ENCODE measurements at places on chromosomes 16 and 17.

- DNase-seq, result no peak
Measured at GRCh38 chr17:80961541-80962330, 29.9 kb upstream of the CHMP6 start.

DNA sequence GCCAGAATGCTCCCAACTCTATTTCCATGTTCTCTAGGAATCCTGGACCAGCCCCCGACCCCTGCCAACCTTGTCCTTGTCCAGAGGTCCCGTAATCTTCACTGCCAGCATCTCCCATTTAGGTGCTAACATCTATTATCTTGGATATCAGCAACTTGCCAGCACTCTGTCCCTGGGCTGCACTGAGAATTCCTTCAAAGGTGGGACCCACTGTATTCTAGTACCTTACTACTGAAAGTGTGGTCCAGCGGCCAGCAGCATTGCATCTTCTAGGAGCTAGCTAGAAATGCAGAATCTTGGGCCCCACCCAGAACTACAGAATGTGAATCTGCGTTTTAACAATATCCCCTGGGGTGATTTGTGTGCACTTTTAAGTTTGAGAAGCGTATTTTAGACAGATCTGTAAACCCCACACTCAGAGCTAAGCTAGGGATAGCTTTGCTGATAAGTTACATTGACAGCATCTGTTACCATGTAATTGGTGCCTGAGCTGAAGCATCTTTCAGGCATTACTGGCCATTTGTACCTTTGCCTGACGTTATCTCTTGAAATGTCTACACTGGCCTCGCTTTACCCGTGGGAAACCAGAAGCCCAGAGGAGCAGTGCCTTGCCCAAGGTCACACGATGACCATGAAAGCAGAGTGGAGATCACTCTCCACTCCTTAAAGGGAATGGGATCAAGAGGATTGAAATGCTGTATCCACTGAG, 8.3 kb downstream of the ABAT start:
- no peak for DNase-seq

DNA sequence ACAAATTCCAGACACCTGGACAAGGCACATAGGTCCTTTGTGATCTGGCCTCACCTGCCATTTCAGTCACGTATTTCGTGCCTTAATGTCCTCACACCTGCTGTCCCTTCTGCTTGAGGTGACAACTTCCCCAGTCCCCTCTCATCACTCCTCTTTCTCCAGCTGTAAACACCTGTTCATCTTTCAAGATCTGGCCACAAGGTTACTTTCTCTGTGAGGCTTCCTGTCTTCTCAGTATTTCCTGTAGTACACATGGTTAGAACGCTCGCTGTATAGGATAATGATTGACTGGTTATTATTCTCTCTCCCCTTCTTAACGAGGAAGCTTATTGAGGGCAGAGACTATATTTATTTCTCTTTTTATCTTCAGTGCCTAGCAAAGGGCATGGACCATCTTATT, 74.5 kb upstream of the PMFBP1 start:
- DNase-seq, result no peak

DNA sequence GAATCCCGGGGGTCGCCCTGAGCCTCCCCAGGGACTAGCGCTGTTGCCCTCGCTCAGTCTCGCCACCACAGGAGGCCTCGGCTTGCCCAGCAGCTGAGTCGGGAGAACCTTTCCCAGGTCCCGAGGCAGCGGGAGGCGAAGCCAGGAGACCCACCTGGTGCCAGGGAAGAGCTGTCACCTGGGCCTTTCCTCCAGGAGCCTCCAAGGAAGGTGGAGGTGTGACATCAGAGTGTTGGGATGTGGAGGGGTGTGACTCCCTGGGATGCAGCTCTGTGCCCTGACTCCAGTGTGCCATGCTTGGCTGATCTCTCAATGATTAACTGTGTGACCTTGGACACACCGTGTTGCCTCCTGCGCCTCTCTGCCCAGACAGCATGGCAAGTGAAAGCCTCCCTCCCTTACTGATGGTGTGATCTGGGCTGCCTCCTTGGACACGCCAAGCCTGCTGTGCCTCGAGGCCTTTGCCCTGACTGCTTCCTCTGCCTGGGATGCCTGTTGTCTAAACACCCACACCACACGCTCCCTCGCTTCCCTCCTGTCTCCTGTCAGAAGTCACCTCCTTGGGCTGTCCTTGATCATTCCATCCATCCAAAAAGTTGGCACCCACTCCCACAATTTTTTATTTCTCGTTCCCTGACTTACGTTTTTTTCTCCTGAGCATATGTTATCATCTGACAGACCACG, 88.0 kb downstream of the CMIP start:
- no peak for DNase-seq

DNA sequence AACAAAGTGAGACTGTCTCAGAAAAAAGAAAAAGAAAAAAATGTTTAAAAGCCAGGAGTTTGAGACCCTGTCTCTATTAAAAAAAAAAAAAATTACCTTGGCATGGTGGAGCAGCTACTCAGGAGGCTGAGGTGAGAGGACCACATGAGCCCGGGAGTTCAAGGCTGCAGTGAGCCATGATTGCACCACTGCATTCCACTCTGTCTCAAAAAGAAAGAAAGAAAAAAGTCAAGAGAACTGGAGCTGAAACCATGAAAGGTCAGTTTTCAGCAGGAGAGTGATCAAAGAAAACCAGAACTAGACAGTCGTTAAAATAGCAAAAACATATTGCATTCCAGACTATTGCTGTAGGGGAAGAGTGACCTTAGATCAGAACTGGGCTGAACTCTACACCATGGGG, 8.8 kb downstream of the QPRT start:
- no peak for DNase-seq

DNA sequence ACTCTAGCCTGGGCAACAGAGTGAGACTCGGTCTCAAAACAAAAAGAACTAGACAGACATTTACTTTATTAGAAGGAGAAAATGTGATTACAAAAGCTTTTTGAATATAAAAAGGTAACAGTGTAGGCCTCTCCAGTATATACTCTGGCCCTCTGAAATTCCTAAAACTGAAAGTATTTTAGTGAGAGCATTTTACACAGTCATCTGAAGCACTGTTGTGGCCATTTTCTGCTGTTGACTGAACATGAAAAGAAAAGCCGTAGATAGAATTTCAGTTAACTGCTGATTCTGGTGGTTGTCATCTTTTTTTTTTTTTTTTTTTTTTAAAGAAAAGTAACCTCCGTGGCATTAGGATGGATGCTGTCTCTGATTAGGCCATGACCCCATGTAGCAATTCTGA, 15.6 kb downstream of the DUSP14 start:
- no peak for DNase-seq

- no peak for DNase-seq
Measured at GRCh38 chr17:83180264-83180995, 101.0 kb downstream of the METRNL start.

DNA sequence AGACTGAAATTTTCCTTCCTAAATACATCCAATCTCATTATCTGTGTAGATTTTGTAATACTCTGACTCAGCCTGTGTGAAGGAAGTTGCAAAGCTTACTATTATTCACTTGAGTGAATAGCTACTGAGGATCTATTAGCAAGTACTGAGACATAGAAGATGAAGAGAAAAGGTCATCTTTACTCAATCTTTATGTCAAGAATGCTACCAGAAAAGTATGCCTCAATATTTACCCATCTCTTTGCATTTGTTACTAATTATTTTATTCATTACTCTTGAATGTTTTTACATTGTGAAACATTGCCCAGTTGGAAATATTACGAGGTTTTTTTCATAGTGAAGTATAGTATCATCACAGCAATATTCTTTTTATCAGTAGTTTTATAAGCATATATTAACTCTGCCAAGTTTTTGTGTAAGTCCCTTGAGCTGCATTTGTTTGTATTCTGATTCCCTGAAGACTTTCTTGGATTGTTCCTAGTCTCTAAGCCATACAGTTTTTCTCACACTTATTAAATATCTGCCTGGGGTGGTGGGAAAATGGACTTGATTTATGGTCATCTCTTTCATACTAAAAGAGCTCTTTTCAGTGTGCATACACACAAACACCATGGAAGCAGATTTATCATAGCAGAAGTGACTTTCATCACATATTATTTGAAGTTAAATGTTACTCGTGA, 110.4 kb downstream of the MRTFB start:
- no peak for DNase-seq

- no peak for DNase-seq
Measured at GRCh38 chr17:32795339-32795979, 81.5 kb downstream of the MYO1D start.

- no peak for DNase-seq
Measured at GRCh38 chr16:87847467-87847784, 21.9 kb downstream of the SLC7A5 start.

DNA sequence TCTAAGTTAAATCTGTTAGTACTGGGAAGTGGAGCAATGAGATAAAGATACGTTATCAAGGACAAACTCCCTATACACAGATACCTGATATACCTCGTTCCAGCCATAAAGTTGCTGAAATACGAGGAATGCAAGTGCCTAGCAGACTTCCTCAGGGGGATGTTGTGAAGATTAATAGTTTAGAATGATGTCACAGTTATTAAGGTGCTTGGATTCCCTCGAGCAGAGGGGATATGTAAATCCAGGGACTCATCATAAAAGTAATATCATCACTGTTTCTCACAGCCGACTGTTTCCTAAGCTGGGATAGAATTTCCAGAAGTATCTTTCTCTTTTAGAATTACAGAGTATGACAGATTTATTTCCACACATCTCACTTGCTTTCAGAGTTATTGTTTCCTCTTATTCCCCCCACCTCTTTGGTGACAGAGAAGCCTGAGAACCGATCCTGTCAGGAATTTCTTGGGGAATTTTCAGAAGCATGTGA, 28.4 kb upstream of the ZFHX3 start:
- DNase-seq, result no peak

DNA sequence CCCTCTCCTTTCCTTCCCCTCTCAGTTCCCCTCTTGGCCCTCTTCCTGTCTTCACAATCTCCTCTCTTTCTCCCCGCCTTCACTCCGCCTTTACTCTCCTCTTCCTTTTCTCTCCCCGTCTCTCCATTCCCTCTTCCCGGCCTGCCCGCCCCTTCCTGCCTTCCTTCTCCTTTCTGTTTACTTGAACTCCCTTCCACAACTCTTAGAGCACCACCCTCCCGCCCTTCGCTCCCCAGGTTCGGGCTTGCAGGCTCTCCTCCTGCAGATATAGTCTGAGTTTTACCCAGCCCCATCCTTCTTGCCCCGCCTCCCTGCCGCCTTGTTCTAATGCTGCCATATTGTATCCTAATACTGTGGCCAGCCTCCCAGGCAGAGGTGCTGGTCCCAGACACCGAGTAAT, 201.5 kb upstream of the N4BP1 start:
- DNase-seq, result no peak

DNA sequence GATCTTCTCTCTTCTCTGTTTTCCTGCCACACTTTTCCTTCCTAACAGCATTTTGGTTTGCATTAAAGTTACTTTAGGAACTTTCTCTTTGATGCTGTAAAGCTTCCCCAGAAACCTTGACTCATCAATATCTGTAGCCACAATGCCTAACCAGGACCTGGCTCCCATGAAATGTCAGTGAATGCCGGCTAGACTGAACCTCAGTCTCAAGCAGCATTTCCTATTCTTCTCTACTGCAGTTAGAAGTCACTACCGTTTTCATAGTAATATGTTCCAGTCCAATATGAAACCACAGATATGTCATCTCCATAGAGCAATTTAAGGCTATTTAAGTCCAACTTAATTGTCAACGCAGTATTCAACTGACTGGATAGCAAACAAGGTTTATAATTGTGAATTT, 28.9 kb downstream of the ITFG1 start:
- no peak for DNase-seq
